ENCODE measurements at places on chromosomes 7 and 10. TPM values are rescaled to one million over a fixed set of nuclear protein-coding genes. Genes with fewer than 3 reads are reported as not detected.

ZPBP gene
- not detected for total RNA-seq

EVX1 gene
- not detected for total RNA-seq

CLRN3 gene
- not detected for total RNA-seq

CYP2C9 gene
- not detected for total RNA-seq

IFIT1B gene
- total RNA-seq, result not detected

MYPN gene
- total RNA-seq, result under 0.01 TPM

PLCE1 gene
- total RNA-seq, result 1.1 TPM

SERPINE1 gene
- 2,093 TPM for total RNA-seq

ZNF853 gene
- 5.3 TPM for total RNA-seq

PKD2L1 gene
- not detected for total RNA-seq

MBL2 gene
- not detected for total RNA-seq

KCNIP2 gene
- total RNA-seq, result 0.59 TPM

SPRN gene
- total RNA-seq, result 0.59 TPM

CALN1 gene
- total RNA-seq, result under 0.01 TPM

ACTR3C gene
- total RNA-seq, result 1.2 TPM

GHRHR gene
- total RNA-seq, result not detected

C10orf105 gene
- not detected for total RNA-seq

ST8SIA6 gene
- 0.14 TPM for total RNA-seq

PVRIG gene
- total RNA-seq, result not detected

OPN1SW gene
- not detected for total RNA-seq

SLC13A4 gene
- 0.05 TPM for total RNA-seq

ASB13 gene
- total RNA-seq, result 11.6 TPM

FXYD4 gene
- not detected for total RNA-seq

HABP2 gene
- not detected for total RNA-seq

CDC14C gene
- total RNA-seq, result not detected
